A549 treated with RU486 at 1 μM for 4 hours (cell line): ENCODE measurements at places on chromosomes 4 and X. TPM values are rescaled to one million over a fixed set of nuclear protein-coding genes. Genes with fewer than 3 reads are reported as not detected.

Gene SSX3
- total RNA-seq = not detected in 5 replicates

Gene PAGE5
- not detected in 5 replicates for total RNA-seq

Gene SAT1
- total RNA-seq = 275 to 490 TPM (median 427 TPM) in 5 replicates

Gene L1CAM
- total RNA-seq = 18.0 to 23.1 TPM (median 20.8 TPM) in 5 replicates

Gene MND1
- total RNA-seq = 10.6 to 19.7 TPM (median 13.5 TPM) in 5 replicates

Gene MAGEB1
- total RNA-seq = not detected in 5 replicates

Gene RTL3
- total RNA-seq = 0.05 to 0.07 TPM (median 0.06 TPM) in 3 of 5 replicates, not detected in the others

Gene SULT1E1
- total RNA-seq = not detected in 5 replicates

Gene SULT1B1
- 0.14 TPM in 1 of 5 replicates, not detected in the others for total RNA-seq

Gene ADGRG4
- total RNA-seq = not detected in 5 replicates

Gene FAM184B
- 0.03 to 0.05 TPM (median 0.03 TPM) in 4 of 5 replicates, not detected in the other for total RNA-seq

Gene ZCCHC18
- total RNA-seq = 0.08 to 0.25 TPM (median 0.15 TPM) in 3 of 5 replicates, not detected in the others

Gene SSX2
- not detected in 5 replicates for total RNA-seq

Gene CHRDL1
- total RNA-seq = 0.02 TPM in 1 of 5 replicates, not detected in the others

Gene FGFBP2
- total RNA-seq = not detected in 5 replicates

Gene MAGEA12
- total RNA-seq = 0.08 to 0.20 TPM (median 0.13 TPM) in 4 of 5 replicates, not detected in the other

Gene IQCM
- not detected in 5 replicates for total RNA-seq

Gene HHIP
- total RNA-seq = 0.42 to 0.87 TPM (median 0.70 TPM) in 5 replicates

Gene NUP62CL
- 14.1 to 22.2 TPM (median 17.0 TPM) in 5 replicates for total RNA-seq

Gene SPIN2A
- total RNA-seq = 0.08 to 0.15 TPM (median 0.14 TPM) in 3 of 5 replicates, not detected in the others

Gene MGARP
- total RNA-seq = 0.30 to 1.1 TPM (median 0.90 TPM) in 5 replicates

Gene FATE1
- not detected in 5 replicates for total RNA-seq

Gene C4orf36
- 0.99 to 2.5 TPM (median 1.6 TPM) in 5 replicates for total RNA-seq

Gene AIMP1
- 39.7 to 48.3 TPM (median 44.7 TPM) in 5 replicates for total RNA-seq

Gene UCHL1
- 927 to 1,032 TPM (median 975 TPM) in 5 replicates for total RNA-seq

Gene CTAG2
- total RNA-seq = not detected in 5 replicates

Gene SATL1
- total RNA-seq = not detected in 5 replicates

Gene CFAP299
- not detected in 5 replicates for total RNA-seq

Gene ART3
- total RNA-seq = not detected in 5 replicates

Gene SH2D1A
- total RNA-seq = not detected in 5 replicates

Gene TCP11X2
- not detected in 5 replicates for total RNA-seq

Gene COL25A1
- total RNA-seq = not detected in 5 replicates

Gene OTC
- total RNA-seq = not detected in 5 replicates

Gene EXOSC9
- total RNA-seq = 28.6 to 39.5 TPM (median 29.8 TPM) in 5 replicates

Gene GASK1B
- 0.07 to 0.53 TPM (median 0.38 TPM) in 5 replicates for total RNA-seq

Gene TNMD
- not detected in 5 replicates for total RNA-seq

Gene TEX11
- not detected in 5 replicates for total RNA-seq

Gene ELF2
- total RNA-seq = 13.0 to 17.8 TPM (median 13.5 TPM) in 5 replicates

Gene IL15
- total RNA-seq = 5.3 to 11.9 TPM (median 11.3 TPM) in 5 replicates

Gene TMPRSS11E
- not detected in 5 replicates for total RNA-seq

Gene ITM2A
- not detected in 5 replicates for total RNA-seq

Gene NEIL3
- total RNA-seq = 8.2 to 14.4 TPM (median 11.9 TPM) in 5 replicates
